ENCODE measurements at places on chromosomes 11 and 22.

DNA sequence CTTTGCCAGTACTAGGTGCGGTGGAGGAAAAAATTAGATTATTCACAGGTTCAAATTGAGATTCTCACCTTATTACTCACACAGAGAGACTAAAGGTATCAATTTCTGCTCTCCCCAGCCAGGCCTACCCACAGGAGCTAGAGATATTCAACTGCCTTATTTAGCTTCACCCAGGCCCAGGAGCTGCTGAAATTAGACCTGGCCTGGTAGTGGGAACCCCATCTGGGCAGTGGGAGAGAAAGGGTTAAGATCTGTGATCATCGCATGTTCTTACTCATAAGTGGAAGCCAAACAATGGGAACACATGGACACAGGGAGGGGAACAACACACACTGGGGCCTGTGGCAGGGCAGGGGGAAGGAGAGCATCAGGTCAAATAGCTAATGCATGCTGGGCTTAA is 20.9 kb upstream of the MICAL2 start:
- DNase-seq: no peak

- no peak for DNase-seq
Measured at GRCh38 chr11:44574610-44575287, 9.3 kb downstream of the CD82 start.

DNA sequence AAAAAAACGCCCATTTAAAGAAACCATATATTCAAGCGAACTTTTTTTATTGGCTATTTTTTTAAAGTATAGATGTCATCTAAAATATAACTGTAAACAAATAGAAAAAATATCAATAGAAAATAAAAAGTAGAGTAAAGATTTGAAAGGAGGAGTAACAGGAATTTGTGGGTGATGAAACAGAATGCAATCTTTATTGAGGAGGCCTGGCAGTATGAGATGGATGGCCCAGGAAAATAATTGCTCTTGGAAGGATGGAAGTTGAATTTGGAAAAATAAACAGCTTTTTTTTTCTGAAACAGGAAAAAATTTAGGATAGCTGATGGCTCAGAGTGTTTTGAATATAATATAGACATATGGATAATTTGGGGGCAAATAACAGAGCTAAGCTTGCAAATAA is 219.0 kb downstream of the CASP12 start:
- no peak for DNase-seq

- DNase-seq: no peak
Measured at GRCh38 chr22:37146051-37146385, 3.7 kb downstream of the IL2RB start.

GRCh38 chr11:41222236-41222635 is 237.2 kb downstream of the LRRC4C start:
- no peak for DNase-seq

- DNase-seq: no peak
Measured at GRCh38 chr11:22711880-22712279, 45.5 kb downstream of the GAS2 start.

DNA sequence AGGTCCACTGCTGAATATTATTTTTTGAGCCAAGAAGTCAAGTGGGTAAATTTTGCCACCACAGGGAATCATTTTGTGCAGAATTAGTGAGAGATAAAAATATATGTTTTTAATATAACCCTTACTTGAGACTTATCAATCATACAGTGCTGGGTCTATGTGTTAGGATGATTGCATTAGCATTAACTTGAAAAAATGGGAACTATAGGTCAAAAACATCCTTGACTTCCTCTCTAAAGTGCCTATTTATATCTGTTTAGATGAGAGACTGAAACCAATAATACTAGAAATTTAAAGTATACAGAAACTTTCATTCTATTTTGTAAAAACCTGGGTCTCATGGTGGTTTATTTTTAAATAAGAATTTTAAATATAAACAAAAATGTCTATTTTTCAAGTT is 65.1 kb upstream of the CARD18 start:
- no peak for DNase-seq

GRCh38 chr11:102155676-102156075 is 45.4 kb downstream of the YAP1 start:
- DNase-seq: no peak

- DNase-seq: no peak
Measured at GRCh38 chr11:109956124-109956793, 136.9 kb upstream of the ZC3H12C start.

- no peak for DNase-seq
Measured at GRCh38 chr11:92890846-92891245, 78.6 kb upstream of the MTNR1B start.

DNA sequence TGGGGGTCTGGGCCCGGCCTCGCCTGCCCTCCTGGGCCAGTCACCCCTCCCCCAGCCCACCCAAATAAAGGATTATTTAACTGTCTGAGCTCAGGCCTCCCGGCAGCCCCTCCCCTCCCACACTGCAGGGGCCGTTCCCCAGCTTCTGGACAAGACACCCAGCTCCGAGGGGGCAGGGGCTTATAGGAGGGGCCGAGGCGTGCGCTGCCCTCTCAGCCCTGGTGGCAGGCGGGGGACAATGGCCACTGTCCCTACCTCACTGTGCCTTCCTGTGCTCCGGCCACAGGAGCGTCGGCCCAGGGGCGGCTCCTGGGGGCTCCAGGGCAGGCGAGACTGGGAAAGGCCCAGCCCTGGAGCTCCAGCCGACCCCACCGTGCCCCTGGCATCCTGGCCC is 2.2 kb upstream of the SELENOO start:
- DNase-seq: no peak

GRCh38 chr11:1750840-1751530 is 590 bp upstream of the IFITM10 start:
- no peak for DNase-seq

- no peak for DNase-seq
Measured at GRCh38 chr11:69658626-69659450, 16.3 kb downstream of the LTO1 start.

- no peak for DNase-seq
Measured at GRCh38 chr11:75079546-75079945, 17.1 kb downstream of the OR2AT4 start.

DNA sequence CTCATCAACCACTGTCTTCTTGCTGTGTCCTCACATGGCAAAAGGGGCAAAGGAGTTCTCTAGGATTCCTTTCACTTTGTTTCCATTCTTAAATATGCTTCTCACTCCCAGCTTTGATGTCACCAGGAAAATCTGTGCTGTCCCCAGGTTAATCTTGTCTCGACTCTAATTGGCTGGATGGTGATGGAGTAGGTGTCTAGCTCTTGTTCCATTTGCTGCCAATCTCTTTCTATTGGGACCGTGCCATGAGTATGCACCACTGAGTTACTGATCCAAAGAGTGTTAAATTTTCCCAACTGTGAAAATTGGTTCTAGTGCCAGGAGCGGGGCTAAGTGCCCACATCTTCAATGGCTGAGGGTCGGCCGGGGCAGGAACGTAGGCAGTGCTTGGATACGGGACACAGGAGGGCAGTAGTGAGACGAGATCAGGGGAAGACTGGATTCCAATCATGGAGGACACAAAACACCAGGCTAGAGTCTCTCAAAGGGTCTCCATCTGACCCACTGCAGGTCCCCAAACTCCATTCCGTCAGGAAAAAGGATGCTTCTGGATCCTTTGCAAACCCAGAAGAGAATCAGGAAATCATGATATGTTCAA is 47.7 kb upstream of the CSNK2A3 start:
- DNase-seq: no peak

- no peak for DNase-seq
Measured at GRCh38 chr11:415640-416041, 842 bp upstream of the SIGIRR start.

DNA sequence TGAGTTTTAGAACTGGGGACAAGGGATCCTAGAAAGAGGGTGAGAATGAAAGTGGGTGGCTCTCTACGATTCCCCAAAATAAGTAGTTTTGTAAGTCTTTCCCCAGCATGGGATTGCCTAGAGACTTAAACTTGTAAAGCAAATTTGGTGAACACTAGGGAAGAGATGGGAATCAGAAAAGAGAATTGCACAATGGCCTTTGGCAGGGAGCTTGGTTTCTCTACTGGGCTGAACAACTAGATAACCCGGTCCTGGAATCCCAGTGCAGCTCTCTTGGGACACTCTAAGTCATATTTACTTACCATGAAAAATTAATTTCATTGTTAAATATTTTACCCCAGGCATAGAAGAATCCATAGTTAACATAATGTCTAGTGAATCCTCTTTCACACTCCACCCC is 16.5 kb upstream of the USP18 start:
- DNase-seq: no peak

- DNase-seq: no peak
Measured at GRCh38 chr11:107385361-107385981, 72.2 kb downstream of the CWF19L2 start.

DNA sequence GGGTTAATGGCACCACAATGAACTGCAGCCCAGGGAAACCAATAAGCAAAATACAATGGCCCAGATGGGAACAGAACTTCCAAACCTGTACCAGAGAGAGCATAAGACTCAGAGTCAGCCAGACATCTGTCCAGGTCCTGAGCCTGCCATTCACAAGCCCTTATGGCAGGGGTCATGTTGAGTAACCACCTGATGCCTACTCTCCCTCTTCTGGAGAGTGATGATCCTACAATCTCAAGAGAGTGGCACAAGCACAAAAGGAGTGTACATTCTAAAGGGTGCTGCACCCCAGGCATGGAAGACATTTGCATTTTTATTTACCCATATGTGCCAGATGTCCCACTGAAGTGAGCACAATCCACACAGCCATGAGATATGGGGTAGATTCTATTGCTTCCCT is 10.6 kb downstream of the TENM4 start:
- DNase-seq: no peak

DNA sequence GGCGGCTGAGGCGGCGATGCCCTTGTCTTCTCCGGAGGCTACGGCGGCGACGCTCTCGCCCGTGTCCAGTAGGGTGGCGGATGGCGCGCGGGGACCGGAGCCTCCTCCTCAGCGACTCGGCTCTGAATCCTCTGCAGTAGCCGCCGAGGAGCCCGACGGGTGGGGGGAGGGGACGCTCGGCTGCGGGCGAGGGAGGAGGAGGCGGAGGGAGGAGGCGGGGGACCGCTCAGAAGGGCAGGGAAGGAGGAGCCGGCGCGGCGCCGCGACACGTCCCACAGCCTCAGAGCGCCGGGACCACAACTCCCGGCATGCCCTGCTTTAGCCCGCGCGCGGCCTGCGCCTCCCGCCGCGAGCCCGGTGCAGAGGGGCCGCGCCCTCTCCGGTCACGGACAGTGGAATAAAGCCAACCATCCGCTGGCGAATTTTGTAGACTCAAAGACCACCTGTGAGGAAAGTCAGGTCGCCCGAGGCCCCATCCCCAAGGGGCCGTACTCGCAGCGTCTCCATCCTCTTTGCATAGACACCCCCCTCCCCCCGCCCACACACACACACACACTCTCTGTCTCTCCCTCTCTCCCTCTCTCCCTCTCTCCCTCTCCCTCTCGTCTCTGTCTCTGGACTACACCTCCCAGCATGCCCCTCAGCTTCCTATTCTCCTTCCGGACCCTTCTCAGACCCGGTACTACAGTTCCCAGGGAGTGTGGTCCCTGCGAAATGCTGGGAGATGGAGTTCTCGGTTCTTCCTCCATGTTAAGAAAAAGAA is at the start of gene FAM168A:
Gene FAM168A, minus strand, starts transcription at position 157 of the 763 bp plus-strand sequence. CDS start 129,638 bp downstream, outside the sequence.
- peak; percentile 97 for DNase-seq

GRCh38 chr11:73318501-73319011 is 10.5 kb downstream of the ARHGEF17 start:
- DNase-seq: no peak

- no peak for DNase-seq
Measured at GRCh38 chr11:24819006-24819405, 322.2 kb downstream of the LUZP2 start.

- no peak for DNase-seq
Measured at GRCh38 chr11:24617856-24618255, 121.0 kb downstream of the LUZP2 start.

DNA sequence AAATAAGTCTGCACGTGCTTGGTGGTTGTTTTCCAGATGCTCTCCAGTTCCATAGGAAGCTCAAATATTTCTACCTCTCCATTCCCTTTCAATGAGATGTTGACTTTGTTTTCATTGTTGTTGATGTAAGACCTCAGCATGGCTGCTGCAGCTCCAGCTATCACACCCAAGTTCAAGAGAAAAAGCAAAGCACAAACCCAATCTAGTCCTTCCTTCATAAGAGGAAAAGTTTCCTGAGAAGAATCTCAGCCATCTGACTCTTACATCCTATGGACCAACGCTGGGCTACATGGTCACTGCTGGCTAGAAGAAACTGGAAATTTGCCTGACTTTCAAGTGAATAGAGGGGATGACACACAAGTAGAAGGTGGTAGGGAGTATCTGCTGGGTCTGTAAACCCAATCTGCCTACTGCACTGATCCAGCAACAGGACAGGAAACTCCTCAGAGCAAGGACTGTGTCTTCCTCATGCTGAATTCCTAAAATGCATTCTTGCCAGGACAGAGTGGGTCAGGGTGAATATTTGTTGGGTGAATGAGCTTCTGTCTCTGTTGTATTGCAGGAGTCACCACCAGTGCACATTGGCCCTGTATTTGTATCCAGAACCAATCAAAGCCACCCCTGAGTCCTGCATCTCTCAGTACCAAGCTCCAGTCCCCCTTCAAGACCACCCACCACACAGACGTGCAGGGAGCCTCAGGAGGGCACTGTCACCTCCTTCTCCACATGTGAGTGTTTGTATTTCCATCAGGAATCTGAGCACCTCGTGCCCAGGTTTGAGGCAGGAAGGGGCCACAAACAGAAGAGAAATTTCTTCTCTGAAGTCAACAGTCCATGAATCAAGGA is 118.0 kb upstream of the IGLL5 start:
- DNase-seq: no peak

GRCh38 chr11:20647976-20648565 is 21.3 kb upstream of the NELL1 start:
- peak; percentile 28 for DNase-seq

DNA sequence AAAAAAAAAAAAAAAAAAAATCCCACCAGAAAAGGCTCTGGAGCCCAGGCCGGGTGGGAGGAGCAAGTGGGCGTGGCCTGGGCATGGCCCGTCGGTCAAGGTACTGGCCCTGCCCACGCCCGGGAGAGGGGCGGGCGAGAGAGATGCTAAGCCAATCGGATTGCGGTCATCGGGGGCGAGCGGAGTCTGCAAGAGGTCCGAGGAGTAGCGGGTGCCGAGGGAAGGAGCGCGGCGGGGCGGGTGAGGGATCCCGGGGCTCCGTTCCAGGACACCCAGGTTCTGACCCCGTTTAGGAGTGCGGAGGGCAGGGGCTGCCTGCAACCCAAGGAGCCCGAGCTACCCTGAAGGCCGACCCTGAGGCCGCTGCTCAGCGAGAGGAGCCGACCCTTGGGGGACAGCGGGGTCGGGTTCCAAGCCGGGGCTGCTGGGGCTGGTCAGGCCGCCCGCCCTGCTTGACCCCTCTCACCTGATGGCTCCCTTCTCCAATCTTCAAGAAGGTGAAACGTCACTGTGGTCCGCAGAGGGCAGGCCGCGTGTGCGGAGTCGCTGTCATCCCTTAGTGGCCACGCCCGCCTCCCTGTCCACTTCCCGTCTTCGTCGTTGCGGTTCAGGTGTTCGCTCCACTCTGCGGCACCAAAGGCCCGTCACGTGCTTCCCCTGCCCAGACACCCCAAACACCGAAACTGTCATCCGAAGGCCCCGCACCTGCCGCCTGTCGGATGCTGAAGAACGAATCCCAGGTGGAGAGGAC is 11.1 kb upstream of the TAB1 start:
- DNase-seq: peak; percentile 89

GRCh38 chr11:33529461-33529860 is 171.2 kb downstream of the C11orf91 start:
- DNase-seq: no peak
